NCI-H226 (cell line): ENCODE measurements at places on chromosomes 1 and 21.

DNA sequence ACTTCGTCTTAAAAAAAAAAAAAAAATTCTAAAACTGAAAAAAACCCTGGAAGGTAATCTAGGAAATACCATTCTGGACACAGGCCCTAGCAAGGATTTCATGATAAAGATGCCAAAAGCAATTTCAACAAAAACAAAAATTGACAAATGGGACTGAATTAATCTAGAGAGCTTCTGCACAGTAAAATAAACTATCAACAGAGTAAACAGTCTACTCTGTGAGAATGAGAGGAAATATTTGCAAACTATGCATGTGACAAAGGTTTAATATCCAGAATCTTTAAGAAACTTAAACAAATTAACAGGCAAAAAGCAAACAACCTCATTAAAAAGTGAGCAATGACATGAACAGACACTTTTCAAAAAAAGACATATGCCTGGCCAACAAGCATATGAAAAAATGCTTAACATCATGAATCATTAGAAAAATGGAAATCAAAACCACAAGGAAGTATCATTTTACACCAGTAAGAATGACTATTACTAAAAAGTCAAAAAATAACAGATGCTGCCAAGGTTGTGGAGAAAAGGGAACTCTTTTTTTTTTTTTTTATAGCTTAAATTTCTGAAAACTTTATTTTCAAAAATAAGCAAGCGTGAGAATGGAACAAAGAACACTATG is 29.4 kb upstream of the RNPC3 start:
- peak; percentile 20 for DNase-seq

GRCh38 chr1:94383966-94384408 is 34.2 kb upstream of the ABCD3 start:
- DNase-seq: peak; percentile 37

- no peak for DNase-seq
These were observed 175.3 kb downstream of the APP start for GRCh38 chr21:25995278-25995677.

- DNase-seq: no peak
These were observed 2.4 kb downstream of the TSPEAR start for GRCh38 chr21:44708866-44709425.

- no peak for DNase-seq
These were observed 75.2 kb downstream of the CDC42BPA start for GRCh38 chr1:227242811-227243682.
